Right renal pelvis (tissue), 4 donors: ENCODE measurements at places on chromosomes 13 and 19.

DNA sequence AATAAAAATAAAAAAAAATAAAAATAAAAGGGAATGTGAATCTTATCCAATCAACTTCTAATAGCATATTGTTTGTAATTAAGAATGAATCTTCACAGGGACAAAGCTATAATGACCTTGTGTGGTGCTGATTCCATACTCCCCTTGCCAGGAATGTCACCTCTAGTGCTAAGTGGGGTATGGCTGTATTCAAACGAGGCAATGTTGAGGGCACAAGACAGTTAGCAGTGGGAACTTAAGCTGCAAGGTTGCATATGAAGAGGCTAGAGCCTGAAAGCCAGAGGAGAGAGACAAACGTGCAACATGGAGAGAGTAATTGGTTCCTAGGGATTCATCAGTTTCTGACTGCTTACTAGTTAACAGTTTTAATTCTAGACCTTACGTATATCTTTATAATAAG is 43.9 kb upstream of the CSNK1A1L start:
- DNase-seq, result no peak

- DNase-seq, result no peak
Observed at GRCh38 chr19:343941-344624, 513 bp downstream of the MIER2 start.

DNA sequence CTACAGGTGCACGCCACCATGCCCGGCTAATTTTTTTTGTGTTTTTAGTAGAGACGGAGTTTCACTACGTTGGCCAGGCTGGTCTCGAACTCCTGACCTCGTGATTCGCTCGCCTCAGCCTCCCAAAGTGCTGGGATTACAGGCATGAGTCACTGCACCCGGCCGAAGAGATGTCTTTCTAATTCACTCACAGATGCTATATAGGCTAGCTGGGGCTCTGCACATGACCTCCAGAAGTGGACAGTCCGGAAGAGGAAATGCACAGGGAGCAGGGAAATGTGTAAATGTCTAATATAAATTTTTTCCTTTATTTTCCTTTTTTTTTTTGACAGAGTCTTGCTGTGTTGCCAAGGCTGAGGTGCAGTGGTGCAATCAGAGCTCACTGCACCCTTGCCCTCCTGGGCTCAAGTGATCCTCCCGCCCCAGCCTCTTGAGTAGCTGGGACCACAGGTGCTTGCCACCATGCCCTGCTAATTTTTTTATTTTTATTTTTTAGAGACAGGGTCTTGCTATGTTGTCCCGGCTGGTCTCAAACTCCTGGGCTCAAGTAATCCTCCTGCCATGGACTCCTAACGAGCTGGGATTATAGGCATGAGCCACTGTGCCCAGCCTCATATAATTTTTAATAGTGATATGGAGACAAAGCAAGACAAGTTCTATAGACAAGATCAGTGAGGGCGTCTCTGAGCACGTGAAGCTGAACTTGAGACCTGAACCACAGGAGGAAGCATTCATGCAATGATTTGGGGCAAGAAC is 8.4 kb downstream of the GIPC1 start:
- DNase-seq, result no peak

- DNase-seq, result no peak
Observed at GRCh38 chr13:35191883-35192282, 249.8 kb downstream of the NBEA start.

- no peak for DNase-seq
Observed at GRCh38 chr13:80033286-80033685, 307.6 kb downstream of the SPRY2 start.

DNA sequence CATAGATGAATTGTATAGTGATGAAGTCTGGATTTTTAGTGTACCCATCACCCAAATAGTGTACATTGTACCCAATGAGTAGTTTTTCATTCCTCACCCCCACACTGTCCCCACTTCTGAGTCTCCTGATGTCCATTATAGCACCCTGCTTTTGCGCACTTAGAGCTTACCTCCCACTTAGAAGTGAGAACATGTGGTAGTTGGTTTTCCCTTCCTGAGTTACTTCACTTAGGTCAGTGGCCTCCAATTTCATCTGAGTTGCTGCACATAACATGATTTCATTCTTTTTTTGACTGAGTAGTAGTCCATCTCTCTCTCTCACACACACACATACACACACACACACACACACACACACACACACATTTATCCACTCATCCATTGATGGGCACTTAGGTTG is 43.2 kb upstream of the ALOX5AP start:
- DNase-seq, result no peak

DNA sequence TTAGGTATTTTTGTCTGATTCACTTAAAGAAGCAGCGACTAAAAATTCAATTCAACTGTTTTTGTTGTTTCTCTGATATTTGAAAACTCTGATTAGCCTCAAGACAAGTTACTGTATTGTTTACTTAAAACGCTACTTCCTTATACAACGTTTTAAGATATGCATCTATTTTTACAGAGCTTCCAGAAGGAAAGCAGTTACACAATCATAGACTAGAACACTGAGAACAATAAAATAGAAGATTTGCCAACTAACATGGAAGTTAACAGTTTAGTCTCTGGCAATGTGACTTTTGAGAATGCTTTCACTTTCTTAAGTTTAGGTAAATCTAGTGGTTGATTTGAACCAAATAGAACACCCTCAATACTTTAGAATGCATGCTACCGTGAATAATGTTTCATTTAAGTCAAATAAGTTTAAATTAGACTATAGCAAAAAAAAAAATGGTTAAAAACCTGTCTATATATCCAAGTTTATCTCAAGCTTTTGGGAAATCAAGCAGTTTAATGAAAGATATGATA is 614.8 kb downstream of the DACH1 start:
- DNase-seq, result no peak

DNA sequence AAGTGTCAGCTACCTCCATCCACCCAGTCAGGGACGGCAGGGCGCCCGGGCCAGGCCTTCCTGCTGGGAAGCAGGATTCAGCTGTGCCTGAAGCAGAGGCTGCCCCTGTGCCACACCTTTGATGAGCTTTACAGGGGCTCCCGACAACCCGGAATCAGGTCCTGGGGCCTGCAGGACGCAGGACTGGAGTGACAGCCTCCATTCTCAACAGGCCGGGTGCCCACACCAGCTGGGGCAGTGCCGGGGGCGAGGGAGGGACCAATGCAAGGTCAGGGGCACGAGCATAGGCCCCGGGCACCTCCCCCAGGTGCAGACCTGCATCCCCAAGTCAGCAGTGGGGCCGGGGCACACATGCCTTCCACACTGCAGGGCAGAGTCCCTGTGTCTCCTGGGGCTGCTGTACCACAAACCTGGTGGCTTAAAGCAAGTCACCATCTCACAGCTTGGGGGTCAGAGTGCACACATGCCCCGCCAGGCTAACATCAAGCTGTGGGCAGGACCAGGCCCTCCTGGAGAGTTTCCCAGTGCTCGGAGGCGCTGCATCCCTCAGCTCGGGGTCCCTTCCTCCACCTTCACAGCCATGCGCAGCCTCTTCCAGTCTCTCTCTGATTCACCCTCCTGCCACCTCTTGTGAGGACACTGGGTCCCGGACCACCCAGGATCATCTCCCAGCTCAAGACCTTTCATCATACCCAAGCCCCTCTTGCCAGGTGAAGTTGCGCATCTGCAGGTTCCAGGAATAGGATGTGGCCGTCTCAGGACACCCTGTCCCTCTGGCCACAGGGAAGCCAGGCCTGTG is 13.4 kb downstream of the UBXN6 start:
- DNase-seq, result no peak

DNA sequence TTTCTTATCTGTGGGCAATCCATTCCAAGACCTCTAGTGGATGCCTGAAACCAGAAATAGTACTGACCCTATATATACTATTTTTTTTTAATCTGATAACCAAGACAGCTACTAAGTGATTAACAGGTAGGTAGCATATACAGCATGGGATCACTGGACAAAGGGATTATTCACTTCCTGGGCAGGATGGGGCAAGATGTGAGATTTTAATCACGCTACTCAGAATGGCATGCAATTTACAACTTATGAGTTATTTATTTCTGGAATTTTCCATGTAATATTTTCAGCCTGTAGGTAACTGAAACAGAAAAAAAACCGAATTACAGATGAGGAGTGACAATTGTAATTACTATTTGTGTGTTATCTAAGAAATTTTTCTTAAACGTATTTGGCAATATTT is 41.2 kb downstream of the ZIC2 start:
- no peak for DNase-seq

GRCh38 chr19:31470952-31471351 is 121.7 kb upstream of the TSHZ3 start:
- no peak for DNase-seq

- no peak for DNase-seq
Observed at GRCh38 chr19:39778763-39779162, at the start of gene LEUTX. LEUTX (plus strand) TSS chr19:39778854; CDS start chr19:39778921, 67 bp downstream.

- no peak for DNase-seq
Observed at GRCh38 chr19:6260376-6260775, 19.4 kb downstream of the MLLT1 start.

DNA sequence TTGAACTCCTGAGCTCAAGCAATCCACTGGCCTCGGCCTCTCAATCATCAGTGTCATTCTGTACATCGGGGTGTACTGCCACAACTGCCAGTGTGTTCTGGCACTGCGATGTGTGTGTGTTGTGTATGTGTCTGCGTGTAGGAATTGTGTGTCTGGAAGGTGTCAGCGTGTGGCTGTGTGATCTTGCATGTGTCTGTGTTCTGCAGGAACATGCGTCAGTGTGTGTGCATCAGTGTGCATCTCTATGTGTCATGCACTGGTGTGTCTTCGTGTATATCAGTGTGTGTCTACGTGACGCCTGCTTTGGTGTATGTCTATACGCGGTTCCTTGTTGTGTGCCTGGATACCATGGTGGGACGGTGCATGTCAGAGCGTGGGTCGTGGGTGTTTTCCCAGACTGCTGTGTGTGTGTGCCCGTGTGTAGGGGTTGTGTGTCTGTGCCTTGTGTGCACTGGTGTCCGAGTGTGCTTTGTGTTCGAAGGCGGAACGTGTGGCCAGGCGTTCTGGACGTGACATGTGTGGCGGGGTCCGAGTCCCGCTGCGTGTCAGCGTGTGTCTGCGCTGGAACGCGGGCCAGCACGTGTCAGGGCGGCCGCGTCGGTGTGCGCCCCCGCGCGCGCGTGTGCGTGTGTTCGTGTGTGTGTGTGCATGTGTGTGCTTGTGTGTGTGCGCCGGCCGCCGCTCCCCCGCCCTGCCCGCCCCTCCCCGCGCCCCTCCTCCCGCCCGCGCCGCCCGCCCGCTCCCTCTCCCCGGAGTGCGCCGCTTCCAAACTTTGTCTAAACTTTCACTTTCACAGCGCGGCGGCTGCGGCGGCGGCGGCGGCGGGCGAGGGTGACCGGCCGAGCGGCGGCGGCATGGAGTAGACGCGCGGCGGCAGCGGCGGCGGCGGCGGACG is at the start of gene NFIX:
NFIX (plus strand) TSS at position 775 of the 895 bp plus-strand sequence. CDS start 363 bp downstream, outside the sequence.
- DNase-seq, result no peak

- no peak for DNase-seq
Observed at GRCh38 chr13:113166266-113166665, 7.8 kb downstream of the PROZ start.

- DNase-seq, result no peak
Observed at GRCh38 chr19:39867133-39867532, 21.0 kb upstream of the FBL start.

DNA sequence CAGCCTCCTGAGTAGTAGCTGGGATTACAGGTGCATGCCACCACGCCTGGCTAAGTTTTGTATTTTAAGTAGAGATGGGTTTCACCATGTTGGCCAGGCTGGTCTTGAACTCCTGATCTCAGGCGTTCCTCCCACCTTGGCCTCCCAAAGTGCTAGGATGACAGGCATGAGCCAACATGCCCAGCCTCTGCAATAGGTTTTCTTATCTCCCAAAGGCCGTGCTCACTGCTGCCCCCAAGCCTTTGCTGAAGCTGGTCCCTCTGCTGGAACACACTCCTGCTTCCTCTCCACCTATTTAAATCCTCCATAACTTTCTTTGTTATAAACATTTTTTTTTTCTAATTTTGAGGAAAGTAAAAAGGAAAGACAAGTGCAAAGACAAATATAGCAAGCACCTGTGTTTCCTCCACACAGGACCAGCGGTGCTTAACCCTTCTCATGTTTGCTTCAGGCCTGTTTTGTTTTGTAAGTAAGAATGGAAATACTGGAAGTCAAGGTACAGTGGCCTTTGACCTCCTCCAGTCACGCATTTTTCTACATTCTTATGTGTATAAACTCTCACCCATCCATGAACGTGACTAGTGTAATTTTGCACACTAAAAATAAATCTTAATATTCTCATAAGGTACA is 14.5 kb upstream of the TNFAIP8L1 start:
- DNase-seq, result no peak

DNA sequence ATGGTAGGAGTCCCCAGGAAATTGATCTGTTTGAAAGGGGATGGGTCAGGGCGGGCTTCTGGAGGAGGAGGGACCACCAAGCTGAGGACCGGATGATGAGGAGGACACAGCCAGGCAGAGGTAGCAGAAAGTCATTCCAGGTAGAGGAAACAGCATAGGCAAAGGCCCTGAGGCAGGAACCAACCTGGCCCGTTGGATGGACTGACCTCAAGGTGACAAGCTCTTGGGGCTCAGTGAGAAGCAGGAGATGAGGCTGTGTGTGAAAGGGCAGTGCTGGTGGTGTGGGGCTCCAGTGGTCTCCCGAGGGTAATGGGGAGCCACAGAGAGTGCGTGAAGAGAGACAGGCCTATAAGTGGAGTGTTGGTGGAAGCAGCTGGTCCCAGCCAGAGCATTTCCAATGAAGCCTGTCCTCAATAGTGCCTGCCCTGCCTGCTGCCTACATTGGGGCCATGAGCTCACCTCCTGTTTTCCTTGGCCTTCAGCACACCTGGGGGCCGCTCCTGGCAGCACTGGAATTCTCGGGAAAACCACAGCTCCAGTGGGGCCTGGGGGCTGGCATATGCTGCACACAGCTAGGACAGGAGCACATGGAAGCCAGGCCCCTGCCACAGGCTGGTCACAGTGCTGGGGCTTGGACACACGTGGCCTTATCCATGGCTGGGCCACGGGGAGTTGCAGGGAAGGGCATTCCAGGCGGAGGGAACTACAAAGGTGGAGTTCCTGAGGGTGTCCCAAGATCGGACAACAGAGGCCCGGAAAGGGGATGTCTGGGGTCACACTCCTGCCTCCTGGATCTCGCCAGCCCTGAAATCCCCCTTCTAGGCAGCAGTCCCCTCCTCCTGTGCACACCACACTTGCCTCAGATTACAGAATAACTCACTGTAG is 2.3 kb upstream of the COMP start:
- no peak for DNase-seq

- DNase-seq, result no peak
Observed at GRCh38 chr13:111456452-111457230, 136.2 kb downstream of the TEX29 start.

DNA sequence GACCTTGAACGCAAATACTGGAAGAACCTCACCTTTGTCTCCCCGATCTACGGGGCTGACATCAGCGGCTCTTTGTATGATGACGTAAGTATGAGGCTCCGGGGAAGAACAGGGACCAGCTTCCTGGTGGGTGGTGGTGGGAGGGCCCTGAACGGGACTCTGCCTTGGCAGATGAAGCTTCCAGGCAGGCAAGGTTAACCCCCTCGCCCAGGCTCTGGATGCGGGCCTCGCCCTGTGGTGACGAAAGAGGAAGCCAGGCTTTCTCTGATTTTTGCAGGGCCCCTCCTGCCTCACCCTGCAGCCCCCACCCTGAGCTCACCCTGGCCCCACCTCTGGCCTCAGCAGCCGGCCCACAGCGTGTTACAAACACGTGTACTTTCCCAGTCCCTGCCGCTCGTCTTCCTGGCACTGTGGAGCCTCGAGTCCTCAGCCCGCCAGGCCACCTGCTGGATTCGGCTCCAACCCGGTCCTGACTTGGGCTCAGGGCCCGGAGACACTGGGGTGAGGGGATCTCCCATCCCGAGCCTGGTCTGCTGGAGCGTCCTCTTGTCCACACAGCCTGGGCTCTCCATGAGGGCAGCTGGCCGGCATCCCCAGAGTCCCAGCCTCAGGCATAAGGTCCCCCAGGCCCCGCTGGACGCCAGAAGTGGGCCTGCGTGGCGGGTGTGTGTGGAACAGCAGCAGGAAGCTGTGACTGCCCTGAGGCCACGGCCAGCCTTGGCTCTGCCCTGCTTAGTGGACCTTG is 72.4 kb downstream of the KDM4B start:
- DNase-seq, result no peak
